ENCODE measurements at places on chromosomes 6 and 20.

- DNase-seq, result peak; percentile 45
Measured at GRCh38 chr20:34037121-34037520, 43.4 kb downstream of the RALY start.

DNA sequence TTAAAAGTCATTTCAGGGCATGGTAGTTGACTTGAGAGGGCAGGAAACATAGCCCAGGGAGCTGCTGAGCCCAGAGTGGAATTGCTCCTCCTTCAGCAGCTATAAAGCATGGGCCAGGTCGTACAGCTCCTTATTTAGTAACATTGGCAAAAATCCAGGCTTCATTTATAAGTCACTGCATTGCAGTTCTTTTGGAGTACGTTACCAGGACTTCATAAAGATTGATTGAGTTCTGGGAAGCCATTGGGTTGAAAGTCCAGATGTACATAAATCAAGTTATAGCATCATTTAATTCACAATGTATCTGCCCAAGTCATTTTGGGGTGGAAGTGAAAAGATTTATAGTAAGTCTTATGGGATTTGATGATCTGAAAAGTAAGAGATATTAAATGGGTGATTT lies 53.0 kb upstream of the ANKEF1 start:
- DNase-seq, result no peak

DNA sequence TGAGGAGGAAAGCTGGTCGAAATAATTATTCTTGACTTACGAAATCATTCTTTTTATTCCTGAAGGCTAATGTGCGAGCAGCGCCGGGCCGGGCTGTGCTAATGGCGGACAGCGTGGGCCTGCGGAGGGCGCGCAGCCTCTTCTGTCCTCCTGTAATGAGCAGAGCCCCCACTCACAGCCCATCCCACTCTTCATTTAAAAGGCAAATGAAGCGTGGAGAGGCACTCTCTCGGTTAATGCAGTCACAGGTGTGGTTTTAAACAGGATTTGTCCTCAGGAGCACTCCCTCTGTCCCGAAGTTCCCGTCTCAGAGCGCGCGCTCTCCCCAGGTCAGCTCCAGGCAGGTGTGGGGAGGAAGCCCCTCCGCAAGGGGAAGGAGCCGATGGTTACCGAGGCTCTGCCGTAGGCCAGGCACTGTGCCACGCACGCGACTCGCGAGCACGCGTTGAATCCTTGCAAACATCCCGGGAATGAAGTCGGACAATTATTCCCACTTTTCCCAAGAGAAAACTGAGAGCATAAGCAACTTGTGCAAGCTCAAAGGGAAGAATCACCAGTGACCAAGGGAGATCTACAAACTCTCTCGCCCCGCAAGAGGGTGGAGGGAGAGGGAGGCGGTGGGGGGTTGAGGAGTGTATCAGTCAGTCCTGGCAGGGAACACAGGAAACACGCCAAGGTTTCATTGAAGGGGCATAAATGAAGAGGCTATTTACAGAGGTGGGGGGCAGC lies 35.5 kb upstream of the ZFAND3 start:
- DNase-seq, result no peak

DNA sequence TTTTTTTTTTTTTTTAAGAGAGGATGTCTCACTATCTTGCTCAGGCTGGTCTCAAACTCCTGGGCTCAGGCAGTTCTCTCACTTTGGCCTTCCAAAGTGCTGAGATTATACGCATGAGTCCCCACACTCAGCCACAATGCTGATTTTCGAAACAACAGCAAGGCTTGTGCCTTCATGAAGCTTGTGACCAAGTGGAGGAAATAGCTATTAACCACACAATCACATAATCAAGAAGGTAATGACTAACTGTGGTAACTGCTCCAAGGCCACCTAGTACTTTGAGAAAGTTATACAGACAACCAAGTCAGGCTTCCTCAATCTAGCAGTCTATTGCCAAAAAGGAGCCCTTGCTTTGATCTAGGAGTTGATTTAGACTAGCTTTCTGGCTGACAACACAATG lies 46.3 kb downstream of the SOD2 start:
- no peak for DNase-seq

DNA sequence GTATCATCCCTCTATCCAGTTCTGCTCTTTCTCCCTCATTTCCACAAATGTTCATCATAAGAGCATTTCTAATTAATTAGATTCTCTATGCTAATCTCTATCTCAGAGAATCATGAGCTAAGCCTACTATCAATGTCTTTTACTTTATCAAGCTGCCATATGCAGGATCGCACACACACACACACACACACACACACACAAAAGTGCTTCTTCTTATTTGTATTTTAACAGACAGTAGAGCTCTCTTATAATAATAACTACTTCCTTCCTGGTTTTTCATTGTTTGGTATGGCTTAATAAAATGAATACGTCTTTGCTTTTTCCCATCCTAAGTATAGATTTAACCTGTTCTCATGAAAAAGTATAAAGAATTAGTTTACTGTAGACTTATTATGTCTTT lies 170.2 kb downstream of the HAO1 start:
- DNase-seq, result no peak

DNA sequence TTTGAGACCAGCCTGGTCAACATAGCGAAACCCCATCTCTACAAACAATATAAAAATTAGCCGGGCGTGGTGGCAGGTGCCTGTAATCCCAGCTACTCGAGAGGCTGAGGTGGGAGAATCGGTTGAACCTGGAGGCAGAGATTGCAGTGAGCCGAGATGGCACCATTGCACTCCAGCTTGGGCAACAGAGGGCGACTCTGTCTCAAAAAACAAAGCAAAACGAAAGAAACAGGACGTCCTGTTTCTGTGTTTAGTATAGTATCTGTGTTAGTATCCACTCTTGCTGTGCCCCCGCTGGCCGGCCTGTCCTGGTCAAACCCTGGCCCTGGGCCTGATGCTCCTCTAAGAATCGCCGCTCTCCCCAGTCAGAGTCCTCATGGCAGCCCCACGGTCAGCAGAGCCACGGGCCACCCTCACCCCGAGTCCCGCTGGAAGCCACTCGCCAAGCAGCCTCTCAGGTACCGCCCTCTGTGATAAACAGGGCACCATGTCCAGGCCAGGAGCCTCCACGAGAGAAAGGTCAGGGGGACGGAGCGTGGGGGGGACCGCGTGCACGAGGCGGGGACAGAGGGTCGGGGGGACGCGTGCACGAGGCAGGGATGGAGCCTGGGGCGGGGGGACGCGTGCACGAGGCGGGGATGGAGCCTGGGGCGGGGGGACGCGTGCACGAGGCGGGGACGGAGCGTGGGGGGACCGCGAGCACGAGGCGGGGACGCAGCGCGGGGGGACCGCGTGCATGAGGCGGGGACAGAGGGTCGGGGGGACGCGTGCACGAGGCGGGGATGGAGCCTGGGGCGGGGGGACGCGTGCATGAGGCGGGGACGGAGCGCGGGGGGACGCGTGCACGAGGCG lies 384.5 kb downstream of the SMOC2 start:
- no peak for DNase-seq

GRCh38 chr20:60236613-60237012 lies 278.4 kb downstream of the CDH26 start:
- no peak for DNase-seq

DNA sequence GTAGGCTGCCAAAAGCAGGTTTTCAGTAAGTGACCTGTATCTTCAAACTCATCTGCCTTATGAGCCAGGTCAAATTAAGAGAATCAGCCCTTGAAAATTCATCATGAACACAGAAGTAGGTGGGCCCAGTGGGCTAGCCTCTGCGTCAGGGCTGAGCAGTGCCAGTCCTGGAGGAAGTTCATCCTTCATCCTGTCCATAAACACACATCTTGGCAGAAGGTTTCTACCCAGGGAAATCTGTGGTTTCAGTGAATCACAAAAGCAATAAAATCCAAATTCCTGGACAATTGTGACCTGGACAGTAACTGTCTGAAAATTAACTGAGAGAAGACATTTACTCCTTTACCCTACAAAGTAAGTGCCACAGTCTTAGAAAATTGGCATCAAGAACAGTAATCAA lies 72.4 kb downstream of the ATG5 start:
- DNase-seq, result no peak

DNA sequence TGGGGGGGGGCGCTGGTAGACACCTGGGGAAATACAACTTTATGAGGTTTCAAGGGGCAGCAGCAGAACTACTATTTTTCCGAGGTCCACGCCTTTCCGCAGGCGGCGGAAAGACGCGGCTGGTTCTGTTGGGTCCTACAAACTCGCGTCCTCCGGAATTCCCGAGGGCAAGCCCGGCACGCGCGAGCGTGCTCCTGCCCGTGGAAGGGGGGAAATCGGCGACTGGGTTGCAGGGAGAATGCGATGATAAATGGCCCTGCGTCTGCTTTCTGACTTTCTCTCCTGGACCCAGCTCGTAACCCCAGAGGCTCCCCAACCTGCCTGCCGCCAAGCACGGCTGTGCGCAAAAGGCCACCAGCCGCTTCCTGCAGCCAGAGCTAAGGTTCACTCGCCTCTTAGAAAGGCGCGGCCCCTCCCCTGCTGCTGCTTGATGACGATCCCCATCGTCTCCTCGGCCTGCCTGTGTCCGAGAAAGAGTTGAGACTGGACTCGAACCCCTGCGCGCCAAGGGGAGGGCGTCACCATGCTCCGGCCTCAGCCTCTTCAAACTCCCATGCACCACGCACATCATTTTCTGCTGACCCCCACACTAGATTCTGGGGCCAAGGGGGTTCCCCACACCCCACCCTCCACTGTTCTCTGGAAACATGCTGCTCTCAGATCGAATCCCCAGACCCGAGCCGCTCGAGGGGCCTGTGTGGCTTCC lies 6.7 kb downstream of the FOXA2 start:
- DNase-seq, result no peak

- DNase-seq, result no peak
Measured at GRCh38 chr6:139081471-139081870, 52.9 kb downstream of the ABRACL start.

DNA sequence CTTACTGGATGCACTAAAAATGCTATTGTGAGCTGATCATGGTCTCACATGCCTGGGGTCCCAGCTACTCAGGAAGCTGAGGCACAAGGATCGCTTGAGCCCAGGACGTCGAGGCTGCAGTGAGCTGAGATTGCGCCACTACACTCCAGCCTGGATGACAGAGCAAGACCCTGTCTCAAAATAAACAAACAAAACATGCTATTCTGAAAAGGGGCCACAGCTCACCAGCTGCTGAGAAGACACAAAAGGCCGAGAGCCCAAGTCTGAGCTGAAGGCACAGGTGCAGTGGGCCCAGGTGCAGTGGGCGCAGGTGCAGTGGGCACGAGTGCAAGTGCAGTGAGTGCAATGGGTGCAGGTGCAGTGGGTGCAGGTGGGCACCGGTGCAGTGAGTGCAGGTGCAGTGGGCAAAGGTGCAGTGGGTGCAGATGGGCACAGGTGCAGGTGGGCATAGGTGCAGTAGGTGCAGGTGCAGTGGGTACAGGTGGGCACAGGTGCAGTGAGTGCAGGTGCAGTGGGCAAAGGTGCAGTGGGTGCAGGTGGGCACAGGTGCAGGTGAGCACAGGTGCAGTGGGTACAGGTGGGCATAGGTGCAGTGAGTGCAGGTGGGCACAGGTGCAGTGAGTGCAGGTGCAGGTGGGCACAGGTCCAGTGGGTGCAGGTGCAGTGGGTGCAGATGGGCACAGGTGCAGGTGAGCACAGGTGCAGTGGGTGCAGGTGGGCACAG lies 16.0 kb downstream of the ZBTB46 start:
- no peak for DNase-seq

DNA sequence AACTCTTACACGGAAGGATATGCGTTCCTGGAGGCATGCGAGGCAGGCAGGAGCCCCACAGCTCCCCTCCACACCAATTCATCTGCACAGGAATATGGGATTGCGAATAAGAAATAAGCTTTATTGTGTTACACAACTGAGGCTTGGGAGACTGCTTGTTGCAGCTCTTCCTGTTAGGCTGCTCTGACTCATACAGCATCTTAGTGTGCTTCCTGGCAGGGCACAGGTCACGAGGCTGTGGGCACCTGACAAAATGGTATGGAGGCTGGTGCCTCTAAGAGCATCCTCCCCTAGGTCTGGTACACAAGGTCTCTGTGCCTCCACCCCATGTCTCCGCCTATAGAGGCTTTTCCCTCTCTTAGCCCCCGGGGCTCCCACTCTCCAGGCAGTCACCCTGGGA lies 6.8 kb downstream of the SLC22A3 start:
- DNase-seq, result no peak

DNA sequence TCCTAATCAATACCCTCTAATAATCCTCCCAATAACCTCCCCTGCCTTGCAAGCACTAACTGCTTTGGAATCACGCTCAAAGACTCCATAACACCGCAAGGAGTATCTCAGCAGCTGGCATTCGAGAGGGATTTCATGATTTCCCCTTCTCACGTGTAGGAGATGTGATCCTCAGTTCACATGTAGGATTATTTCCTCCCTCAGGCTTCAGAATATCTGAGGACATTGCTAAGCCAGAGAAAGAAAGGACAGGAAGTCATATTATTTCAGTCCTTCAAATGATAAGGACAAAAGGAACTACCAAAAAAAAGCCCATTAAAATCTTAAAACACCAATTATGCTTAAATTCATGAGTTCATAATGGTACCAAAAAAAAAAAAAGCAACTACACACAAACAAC lies 122.9 kb downstream of the NFATC2 start:
- no peak for DNase-seq

- DNase-seq, result no peak
Measured at GRCh38 chr20:475463-476357, 13.4 kb upstream of the TBC1D20 start.

- DNase-seq, result no peak
Measured at GRCh38 chr6:67683960-67684359, 951.1 kb upstream of the ADGRB3 start.

- DNase-seq, result no peak
Measured at GRCh38 chr6:100185615-100186014, 191.6 kb upstream of the MCHR2 start.

- DNase-seq, result no peak
Measured at GRCh38 chr6:36025260-36025931, 955 bp upstream of the SLC26A8 start.

GRCh38 chr6:39678914-39679313 lies 46.3 kb downstream of the KIF6 start:
- no peak for DNase-seq

DNA sequence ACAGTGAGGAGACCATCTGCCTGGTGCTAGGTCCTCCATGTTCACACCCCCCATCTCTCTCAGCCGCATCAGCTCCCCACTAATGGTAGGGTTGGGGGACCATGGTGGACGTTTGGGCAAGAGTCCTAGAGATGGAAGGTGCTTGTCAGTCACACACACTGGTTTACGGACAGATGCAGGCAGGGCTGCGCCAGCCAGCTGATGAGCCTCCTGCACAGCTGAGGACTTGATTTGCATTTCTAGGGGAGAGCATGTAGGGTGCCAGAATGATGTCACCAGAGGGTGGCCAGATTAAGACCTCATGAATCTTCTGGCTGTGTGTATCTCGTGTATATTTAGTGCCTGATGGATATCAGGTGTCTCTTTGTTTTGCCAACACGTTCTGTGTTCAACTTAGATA lies 28.6 kb downstream of the CST8 start:
- no peak for DNase-seq

GRCh38 chr6:101454106-101454676 lies 60.7 kb downstream of the GRIK2 start:
- DNase-seq, result no peak

- no peak for DNase-seq
Measured at GRCh38 chr6:3283641-3284435, 25.1 kb downstream of the PSMG4 start.
